ENCODE measurements at places on chromosomes 12 and 14.

GRCh38 chr14:20775901-20776300 lies 5.2 kb upstream of the RNASE6 start:
- DNase-seq = no peak

- DNase-seq = no peak
Observed at GRCh38 chr14:26987744-26988363, 390.0 kb upstream of the NOVA1 start.

GRCh38 chr14:96279564-96279963 lies 23.6 kb downstream of the BDKRB1 start:
- DNase-seq = no peak

DNA sequence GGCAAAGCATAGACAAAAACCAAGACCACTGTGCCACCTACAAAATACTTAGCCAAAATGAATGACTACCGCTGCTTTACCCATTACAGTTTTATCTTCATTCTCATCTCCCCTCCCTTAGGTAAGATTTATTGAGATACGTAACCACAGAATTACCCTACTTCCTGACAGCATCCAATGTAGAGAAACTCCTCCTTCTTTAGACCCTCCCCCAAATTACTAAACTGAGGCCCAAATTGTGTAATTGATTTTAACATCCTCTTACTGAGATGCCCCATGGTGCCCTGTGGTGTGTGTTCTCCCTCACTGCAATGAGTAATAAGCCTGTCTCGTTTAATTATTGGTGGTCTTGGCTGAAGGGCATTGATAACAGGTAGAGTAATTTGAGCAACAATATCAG lies 19.1 kb downstream of the VRK1 start:
- no peak for DNase-seq

All from right forelimb (tissue), 1 donor.